ENCODE measurements at places on chromosomes 2 and 18.

DNA sequence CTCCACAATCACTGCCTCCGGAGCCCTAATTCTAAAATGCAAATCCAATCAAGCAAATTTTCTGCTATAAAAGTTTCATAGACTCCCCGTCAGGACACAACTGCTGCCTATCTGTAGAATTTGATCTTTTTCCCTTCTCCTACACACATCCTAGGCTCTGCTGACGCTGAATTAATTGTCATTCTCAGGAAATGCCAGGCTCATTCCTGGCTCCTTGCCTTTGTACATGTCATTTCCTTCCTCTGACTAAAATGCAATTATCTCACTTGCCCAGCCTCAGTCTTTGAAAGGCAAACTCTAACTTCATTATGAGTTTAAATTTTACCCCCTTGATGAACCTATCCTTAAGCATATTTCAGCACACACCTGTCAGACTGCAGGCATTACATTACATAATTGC lies 844.9 kb upstream of the CRIM1 start:
- DNase-seq: no peak

GRCh38 chr2:127095784-127096183 lies 11.2 kb downstream of the BIN1 start:
- DNase-seq: no peak

GRCh38 chr18:60123031-60123430 lies 223.2 kb downstream of the PMAIP1 start:
- no peak for DNase-seq

GRCh38 chr2:171307560-171307959 lies 126.2 kb downstream of the METTL8 start:
- DNase-seq: no peak

- no peak for DNase-seq
Observed at GRCh38 chr2:149002378-149002890, 36.1 kb upstream of the LYPD6B start.

GRCh38 chr18:5239447-5239846 lies 42.4 kb upstream of the AKAIN1 start:
- DNase-seq: no peak

- DNase-seq: no peak
Observed at GRCh38 chr18:9851511-9851910, 34.3 kb upstream of the TXNDC2 start.

- DNase-seq: no peak
Observed at GRCh38 chr2:70999362-70999761, 4.7 kb upstream of the TEX261 start.

All from NCI-H510A (cell line).